Activated T-cell treated with anti-CD3 and anti-CD28 coated beads, Interleukin-2, amount 50 U/mL, for 48 hours (primary cell): ENCODE measurements at places on chromosomes 5 and 9.
A peak's percentile ranks its signal among the peaks of the same experiment; 100 is the strongest.

DNA sequence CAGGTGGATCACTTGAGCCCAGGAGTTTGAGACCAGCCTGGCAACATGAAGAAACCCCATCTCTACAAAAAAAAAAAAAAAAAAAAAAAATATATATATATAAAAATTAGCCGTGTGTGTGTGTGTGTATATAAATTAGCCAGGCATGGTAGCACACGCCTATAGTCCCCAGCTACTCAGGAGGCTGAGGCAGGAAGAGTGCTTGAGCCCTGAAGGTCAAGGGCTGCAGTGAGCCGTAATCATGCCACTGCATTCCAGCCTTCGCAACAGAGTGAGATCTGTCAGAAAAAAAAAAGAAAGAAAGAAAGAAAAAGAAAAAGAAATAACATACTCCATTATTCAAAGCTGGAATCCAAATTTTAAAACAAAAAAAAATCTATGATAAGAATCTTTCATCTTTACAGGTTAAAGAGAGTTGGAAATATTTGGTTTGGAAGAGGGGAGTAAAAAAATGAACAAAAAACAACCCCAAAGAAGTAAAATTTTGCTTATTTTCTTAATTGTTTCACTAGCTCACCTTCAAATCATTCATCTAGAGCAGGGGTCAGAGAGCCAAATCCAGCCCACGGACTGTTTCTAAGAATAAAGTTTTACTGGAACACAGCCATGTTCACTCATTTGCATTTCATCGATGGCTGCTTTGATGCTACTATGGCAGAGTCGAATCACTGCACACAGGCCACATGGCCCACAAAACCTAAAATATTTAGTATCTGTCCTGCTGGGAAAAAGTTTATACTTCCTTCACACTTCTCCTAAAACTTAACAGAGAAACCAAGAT is 109.9 kb downstream of the DROSHA start:
- no peak for DNase-seq

DNA sequence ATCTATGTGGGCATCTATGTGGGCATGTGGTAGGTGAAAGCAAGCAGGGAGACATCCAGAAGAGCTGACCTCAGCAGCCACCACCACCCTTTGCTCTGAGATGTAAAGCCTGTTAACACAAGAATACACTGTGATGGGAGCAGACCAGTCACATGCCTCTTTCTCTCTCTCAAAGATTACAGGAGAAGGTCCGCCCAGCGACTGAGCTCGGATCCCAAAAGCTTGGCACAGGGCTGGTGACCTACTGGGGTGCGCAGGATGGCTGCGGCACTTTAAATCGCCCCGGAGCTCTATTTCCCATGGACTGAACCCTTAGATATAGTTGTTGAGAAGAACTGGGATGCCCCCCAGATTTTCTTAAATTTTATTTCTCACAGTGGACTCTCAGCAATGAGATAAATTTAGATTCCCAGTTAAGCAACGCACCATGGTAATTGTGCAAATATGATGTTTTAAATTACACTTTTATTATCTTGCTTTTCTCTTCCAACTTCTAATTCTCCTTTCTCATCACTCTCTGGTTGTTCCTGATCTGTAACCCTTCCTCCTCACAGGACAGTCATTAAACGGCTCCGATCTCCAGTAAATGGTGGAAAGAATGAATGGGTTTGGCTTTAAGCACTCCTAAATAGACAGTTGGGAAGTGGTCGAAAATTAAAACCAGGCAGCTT is 37.7 kb upstream of the ICE1 start:
- DNase-seq, result no peak

- DNase-seq, result peak; percentile 58
Observed at GRCh38 chr5:177336112-177336511, 15.4 kb downstream of the LMAN2 start.

DNA sequence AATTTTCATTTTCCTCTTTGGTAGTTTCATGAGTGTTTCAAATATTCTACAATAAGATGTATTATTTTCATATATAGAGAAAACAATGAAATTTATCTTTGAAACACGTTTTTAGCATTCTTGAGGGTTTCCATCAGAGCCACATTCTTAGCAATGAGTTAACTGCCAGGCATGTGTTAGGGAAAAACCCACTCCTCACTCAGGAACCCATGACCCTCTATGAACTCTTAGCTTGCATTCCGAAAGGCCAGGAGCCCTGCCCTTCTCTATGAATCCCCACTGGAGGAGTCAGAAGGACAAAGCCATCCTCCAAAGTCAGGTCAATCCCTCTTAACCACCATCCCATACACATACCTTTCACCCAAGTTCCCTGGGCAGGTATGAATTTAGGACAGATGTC is 57.5 kb downstream of the ADAMTS12 start:
- no peak for DNase-seq

GRCh38 chr5:72308853-72309191 is 11.2 kb downstream of the MRPS27 start:
- peak; percentile 33 for DNase-seq

DNA sequence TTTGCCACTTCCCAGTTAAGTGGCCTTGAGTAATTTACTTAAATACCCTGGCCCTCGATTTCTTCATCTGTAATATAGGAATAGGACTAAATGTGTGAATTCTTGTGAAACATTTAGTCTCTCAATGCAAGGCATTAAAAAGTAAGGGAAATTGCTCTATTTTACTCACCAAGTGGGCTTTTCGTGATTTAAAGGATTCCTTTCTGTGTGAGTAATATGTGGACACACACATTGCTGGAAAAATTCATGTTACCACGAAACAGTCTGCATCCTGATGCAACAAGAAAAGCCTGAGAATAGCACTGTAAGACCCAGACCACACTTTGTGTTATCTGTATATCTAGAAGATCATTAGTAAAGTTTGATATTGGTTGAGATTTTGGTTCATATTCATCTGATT is 1243.0 kb upstream of the CDH9 start:
- DNase-seq, result no peak

DNA sequence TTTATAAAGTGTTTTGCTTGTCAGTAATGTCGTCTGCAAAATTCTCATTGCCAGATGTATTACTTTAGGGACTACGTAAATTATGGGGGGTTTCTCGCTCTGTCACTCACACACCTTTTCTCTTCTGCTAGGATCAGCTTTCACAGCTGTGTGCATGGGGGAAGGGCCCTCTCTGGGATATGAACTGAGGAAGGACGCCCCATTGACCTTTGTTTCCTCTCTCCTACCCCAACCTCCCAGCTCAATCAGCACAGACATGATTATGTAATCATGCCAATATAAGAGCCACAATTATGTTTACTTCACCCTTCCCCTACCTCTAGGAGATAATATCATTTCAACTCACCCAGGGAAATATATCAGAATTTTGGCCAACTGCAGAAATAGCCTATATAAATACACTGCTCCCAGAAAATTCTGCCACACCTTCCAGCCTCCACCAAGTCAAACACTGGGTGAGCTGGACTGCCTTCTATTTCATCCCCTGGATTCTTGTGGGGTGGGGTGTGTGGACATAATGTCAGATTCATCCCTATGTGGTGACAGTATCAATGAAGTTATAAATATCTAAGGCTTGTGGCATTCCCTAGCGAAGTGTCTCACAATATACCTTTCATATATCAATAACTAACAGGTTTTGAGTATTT is 12.6 kb upstream of the SEMA5A start:
- no peak for DNase-seq

DNA sequence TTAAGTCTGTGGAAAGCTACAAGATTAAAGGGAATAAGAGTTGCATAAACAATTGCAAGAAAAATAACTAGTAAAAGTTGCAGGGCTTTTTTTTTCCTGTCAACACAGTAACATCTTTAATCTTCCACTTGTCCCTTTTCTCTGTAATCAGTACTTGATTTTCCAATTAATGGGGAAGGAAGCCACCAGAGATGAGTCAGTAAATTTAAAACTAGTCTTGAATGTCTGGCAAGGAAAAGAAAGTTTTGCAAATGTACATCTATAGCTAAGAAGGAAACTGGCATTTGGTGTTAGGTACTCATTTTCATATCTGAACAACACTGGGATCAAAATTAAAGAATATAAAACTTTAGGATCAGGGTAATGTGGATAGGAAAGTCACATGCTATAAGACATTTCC is 17.1 kb downstream of the DAP start:
- no peak for DNase-seq

- DNase-seq, result no peak
Observed at GRCh38 chr9:24041160-24041690, 215.2 kb upstream of the ELAVL2 start.

DNA sequence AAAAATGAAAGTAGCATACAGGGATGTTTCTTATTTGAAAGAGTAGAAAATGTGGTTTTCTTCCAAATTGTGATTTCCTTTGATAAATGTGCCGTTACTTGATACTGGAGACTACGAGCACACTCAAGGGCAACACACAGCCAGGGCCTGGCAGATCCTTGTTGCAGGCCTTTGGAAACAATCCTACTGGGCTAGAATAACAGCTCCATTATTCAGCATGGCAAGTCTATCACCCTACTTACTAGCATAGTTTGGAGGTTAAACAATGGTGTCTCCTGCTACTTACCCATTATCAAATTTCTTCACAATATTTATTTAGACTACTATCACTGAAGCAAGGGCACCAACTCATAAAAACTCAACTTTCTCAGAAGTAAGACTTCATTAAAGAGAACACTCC is 140.8 kb upstream of the ZNF608 start:
- no peak for DNase-seq

DNA sequence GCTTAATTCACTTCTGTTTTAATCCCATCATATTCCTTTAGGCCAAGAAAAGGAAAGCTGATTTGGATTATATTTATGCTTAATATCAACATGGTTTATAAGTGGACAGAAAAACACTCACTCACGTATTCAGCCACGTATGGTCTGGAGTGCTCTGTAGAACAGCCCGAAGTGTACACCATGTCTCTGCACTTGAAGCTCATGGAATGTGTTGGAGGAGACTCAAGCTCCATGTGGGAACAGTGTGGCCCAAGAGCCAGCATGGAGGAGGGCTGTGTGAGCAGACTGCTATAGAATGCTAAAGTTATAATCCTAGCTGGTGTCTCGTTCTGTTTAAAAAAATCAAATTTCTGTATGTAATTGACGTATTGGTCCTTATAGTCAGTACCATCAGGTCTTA is 32.9 kb downstream of the OTULINL start:
- DNase-seq, result no peak

- no peak for DNase-seq
Observed at GRCh38 chr5:72042097-72042496, 65.2 kb upstream of the MAP1B start.

DNA sequence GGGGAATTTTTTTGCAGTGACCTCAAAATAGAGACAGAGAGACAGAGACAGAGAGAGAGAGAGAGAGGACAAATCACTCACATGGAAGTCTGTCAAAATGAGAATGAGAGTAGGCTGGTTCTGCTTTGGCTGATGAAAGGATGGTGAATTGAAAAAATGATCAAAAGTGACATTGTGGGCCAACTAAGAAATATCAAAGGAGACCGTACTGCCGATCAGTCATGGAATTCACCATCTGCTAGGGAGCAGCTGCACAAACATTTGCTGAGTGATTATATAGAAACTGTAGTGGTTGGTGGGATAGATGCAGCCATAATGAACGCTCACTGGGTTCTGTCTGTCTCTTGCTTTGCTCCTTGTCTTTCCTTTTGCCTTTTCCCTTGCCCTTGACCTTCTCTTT is 476.6 kb upstream of the SGCD start:
- DNase-seq, result no peak

- no peak for DNase-seq
Observed at GRCh38 chr5:144510845-144511579, 340.3 kb downstream of the KCTD16 start.

DNA sequence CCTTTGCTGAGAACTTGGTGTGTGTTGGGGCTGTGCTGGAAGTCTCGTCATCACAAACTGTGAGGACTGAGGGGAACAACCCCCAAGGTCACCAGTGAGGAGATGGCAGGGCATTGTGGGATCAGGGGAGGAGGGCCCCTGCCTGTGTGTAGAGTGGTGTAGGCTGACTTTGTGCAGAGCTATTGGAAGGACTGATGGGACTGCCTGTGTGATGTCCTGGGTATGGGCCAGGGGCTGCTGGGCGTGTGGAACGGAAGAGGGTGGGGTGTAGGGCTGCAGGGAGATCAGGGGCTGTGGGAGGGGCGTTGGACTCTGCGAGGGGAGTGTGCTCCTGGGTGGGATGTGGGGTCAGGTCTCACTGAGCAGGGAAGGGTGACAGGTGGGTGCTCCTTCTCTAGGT is 3.6 kb downstream of the WNK2 start:
- DNase-seq, result no peak

DNA sequence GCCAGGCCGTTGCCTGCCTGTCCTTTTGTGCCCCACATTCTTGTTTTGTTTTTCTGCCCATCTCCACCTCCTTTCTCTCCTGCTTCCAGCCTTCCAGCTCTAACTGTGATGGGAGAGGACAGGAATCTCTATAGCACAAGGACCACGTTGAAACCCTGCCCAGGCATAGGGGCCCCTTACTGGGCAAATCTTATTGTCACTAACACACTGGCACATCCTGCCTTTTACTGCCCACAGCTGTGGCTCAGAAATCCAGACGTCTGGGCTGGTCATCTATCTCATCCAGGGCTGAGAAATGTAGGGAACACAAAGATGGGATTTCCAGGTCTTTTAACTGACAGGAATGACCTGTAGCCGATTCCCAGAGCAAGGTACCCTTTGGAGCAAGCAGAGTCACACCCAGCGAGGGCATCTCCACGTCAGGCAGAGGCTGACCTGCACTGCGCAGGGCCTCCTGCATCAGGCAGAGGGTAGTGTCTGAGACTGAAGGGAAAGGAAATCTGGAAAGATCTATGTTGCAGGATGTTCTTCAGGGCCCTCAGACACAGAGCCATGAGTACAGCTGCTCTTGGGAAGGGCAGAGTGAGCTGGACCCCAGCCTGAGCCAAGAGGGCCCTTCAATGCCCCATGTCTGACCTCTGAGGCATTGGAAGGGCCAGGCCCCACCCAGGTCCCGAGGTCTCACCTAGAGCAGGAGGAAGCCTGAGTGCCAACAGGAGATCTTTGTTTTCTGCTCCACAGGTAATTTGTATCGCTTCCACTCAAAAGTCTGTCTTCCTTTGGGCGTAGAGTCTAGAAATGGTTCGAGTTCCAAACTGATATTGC is 278.8 kb downstream of the FSTL4 start:
- DNase-seq, result no peak

DNA sequence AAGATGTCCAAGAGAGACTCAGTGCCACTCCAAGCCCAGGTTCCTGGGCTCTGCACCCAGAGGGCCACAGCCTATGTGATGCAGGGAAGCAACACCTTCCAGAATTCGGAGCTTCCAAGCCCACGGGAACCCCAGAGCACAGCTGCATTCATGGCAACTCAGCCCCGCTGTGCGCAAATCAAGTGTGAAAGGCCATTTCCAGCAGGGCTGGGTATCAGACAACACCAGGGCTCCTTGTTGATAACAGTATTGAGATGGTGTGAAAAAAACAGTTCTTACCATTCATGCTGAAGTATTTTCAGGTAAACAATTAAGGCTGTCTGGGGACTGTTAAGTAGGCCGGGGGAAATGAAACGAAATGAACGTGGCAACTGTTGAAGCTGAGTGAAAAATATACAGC is 10.1 kb downstream of the ROR2 start:
- DNase-seq, result no peak
